Gastrocnemius medialis (tissue), 4 donors: ENCODE measurements at places on chromosomes 16 and 17. TPM values are rescaled to one million over a fixed set of nuclear protein-coding genes. Genes with fewer than 3 reads are reported as not detected.
A peak's percentile ranks its signal among the peaks of the same experiment; 100 is the strongest.

- peaks cover 37% of the 10 kb centered on the region for H3K4me1 ChIP-seq
- peak overlapping the region; percentile 79 for H3K27ac ChIP-seq
- no peak for DNase-seq
Observed at GRCh38 chr16:4529085-4530060, 9.2 kb downstream of the CDIP1 start.

- no peak for DNase-seq
- no peaks in the 10 kb centered on the region for H3K4me1 ChIP-seq
- H3K27ac ChIP-seq, result no peak overlapping the region
- H3K4me3 ChIP-seq, result no peak overlapping the region
- H3K27me3 ChIP-seq, result peaks cover 5% of the 10 kb centered on the region
Observed at GRCh38 chr17:50311112-50311460, 34.8 kb upstream of the XYLT2 start.

GRCh38 chr16:50671644-50672260 lies 9.4 kb downstream of the SNX20 start:
- H3K36me3 ChIP-seq, result no peaks in the 10 kb centered on the region
- H3K27me3 ChIP-seq, result no peaks in the 10 kb centered on the region
- no peak for DNase-seq
- H3K4me1 ChIP-seq, result peaks cover 16% of the 10 kb centered on the region

The SMIM22 gene
- not detected for total RNA-seq

DNA sequence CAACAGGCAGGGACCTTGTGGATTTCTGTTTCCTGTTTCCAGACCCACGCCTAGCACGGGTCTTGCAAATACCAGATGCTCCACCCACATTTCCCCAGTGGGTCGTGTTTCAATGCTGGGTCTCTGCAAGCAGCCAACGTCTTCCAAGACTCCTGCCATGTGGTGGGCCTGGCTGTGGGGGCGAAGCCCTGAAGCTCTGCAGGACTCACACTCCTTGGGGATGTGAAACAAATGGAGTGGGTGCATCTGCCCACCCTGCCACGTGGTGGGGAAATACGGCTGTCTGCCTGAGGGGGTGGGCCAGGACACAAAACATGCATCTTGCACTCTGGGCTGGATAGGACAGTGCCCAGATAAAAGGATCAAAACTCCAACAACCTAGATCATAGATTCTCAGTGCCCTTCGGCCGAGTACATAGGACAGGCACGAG lies 32.6 kb downstream of the FA2H start:
- H3K27me3 ChIP-seq, result peaks cover 3% of the 10 kb centered on the region
- no peaks in the 10 kb centered on the region for H3K4me1 ChIP-seq
- DNase-seq, result no peak
- H3K27ac ChIP-seq, result no peak overlapping the region
- no peak overlapping the region for H3K4me3 ChIP-seq

DNA sequence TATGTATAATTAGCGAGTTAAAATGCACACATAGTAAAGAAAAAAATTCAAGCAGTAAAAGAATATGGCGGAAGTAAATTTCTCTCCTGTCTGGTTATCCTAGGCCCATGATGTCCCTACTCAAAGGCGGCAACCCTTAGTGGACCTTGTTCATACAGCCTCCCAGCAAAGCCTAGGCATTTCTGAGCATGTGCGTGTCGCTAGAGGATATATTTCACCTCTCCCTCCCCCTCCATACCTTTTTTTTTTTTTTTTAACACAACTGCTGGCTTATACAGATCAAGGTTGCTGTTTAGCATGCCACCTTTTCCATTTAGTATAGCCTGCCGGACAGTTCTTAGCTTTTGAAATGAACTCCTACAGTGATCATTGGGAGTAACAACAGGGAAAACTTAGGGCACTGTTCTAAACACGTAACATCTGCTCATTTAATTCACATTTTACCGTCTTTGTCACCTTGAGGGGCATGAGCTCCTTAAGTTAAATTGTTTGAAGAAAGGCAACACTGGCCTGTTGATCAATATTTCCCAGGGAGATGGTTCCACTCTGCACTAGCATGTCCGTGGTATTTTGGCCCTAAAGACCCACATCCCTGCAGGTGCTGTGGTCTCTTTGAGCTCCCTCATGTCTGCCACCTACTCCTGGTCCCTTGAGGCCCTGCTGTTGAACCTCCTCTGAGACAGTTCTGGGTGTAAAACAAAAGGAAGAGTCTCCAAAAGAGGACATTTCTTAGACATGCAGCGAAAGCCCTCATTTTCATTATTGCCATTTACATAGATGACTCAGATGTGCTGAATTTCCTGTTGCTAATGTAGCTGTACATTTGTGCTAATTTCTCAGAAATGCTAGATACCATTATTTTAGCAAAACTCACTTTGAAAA lies 4.1 kb upstream of the TNFRSF13B start:
- H3K36me3 ChIP-seq, result no peaks in the 10 kb centered on the region
- DNase-seq, result no peak
- no peaks in the 10 kb centered on the region for H3K4me1 ChIP-seq
- H3K27me3 ChIP-seq, result peaks cover 4% of the 10 kb centered on the region
- no peak overlapping the region for H3K27ac ChIP-seq
- no peak overlapping the region for H3K4me3 ChIP-seq

DNA sequence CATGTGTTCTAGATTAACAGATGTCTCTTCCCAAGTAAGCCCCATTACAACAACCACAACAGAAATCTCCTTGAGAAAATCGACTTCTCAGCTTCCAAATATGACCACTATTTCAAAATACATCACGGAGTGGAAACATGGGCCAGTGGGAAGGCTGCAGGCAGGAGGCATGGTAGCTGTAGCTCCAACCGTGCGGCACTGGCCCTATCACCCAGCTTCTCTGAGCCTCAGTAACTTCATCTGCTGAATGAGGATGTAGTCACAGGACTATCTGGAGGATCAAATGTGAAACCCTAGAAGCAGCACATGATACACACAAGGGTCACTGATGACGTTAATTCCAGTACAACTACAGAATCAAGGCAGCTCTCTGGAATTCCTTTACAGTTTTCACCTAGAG lies 112.2 kb downstream of the VPS53 start:
- peak overlapping the region; percentile 78 for H3K27ac ChIP-seq
- H3K4me3 ChIP-seq, result no peak overlapping the region
- H3K27me3 ChIP-seq, result no peaks in the 10 kb centered on the region
- peak; percentile 63 for DNase-seq
- no peaks in the 10 kb centered on the region for H3K36me3 ChIP-seq
- peaks cover 17% of the 10 kb centered on the region for H3K4me1 ChIP-seq

The NOD2 gene
- total RNA-seq, result 1.4 TPM

DNA sequence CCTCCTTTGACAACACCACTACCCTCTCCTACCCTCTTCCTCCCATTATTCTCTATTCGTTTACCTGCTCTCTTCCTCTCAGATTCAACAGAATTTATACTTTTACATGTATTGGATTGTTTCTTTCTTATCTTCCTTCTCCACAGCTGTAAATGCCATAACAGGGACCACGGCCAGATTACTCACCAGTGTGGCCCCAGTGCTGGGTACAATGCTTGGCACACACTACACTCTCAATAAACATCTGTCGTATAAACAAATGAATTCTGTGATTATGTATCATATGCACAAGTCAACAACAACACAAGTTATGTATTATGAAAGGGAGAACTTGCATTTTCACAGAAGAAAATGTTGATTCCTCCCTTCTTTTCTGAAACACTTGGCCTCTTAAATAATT lies 20.0 kb downstream of the AARSD1 start:
- no peak for DNase-seq
- H3K27me3 ChIP-seq, result no peaks in the 10 kb centered on the region
- no peak overlapping the region for H3K4me3 ChIP-seq
- no peak overlapping the region for H3K27ac ChIP-seq

GRCh38 chr17:71866095-71866494 lies 254.7 kb upstream of the SOX9 start:
- no peak for DNase-seq
- H3K27ac ChIP-seq, result no peak overlapping the region
- H3K27me3 ChIP-seq, result no peaks in the 10 kb centered on the region

DNA sequence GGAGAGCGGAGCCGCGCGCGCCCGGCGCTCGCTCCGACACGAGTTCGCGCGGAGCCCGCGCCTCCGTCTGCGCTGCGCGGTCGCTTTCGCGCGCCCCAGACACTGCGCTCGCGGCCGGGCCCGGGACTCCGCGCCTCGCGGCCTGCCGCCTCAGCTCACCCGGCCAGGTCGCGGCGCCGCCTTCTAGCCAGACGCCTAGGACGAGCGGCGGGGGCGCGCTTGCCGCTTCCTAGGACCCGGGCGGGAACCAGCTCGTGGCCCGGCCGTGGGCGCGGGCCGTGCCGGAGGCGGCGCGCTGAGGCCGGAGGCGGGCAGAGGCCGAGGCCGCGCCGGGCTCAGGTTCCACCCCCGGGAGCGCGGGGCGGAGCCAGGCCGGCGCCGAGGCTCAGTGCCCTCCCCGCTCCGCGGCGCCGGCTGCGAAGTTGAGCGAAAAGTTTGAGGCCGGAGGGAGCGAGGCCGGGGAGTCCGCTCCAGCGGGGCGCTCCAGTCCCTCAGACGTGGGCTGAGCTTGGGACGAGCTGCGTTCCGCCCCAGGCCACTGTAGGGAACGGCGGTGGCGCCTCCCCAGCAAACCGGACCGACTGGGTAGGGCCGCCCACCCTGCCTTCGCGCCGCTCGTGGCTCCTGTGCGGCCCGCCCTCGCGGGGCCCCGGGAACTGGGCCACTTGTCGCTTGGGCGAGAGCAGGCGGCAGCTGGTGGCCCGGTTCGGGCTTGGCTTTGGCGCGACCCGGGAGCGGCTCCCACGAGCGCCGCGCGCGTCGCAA lies at the start of gene SPHK1:
SPHK1 (plus strand) TSS at position 388 of the 765 bp plus-strand sequence. CDS start 1,036 bp downstream, outside the sequence.
- no peaks in the 10 kb centered on the region for H3K36me3 ChIP-seq
- H3K27me3 ChIP-seq, result peaks cover 5% of the 10 kb centered on the region
- H3K4me3 ChIP-seq, result peak within 1 kb of the TSS; percentile 44
- H3K4me1 ChIP-seq, result peaks cover 29% of the 10 kb centered on the region
- H3K27ac ChIP-seq, result peak within 1 kb of the TSS; percentile 72
- DNase-seq, result peak; percentile 23

- H3K36me3 ChIP-seq, result no peaks in the 10 kb centered on the region
- H3K4me1 ChIP-seq, result peaks cover 64% of the 10 kb centered on the region
- no peaks in the 10 kb centered on the region for H3K27me3 ChIP-seq
Observed at GRCh38 chr17:29624586-29624985, 1.9 kb upstream of the CORO6 start.

GRCh38 chr16:9372934-9373890 lies 281.8 kb downstream of the HAPSTR1 start:
- H3K36me3 ChIP-seq, result no peaks in the 10 kb centered on the region
- DNase-seq, result no peak
- H3K4me3 ChIP-seq, result no peak overlapping the region
- H3K27ac ChIP-seq, result no peak overlapping the region
- H3K4me1 ChIP-seq, result no peaks in the 10 kb centered on the region

The MYO1C gene
- total RNA-seq, result 62.1 TPM

- peaks cover 25% of the 10 kb centered on the region for H3K27me3 ChIP-seq
- no peaks in the 10 kb centered on the region for H3K4me1 ChIP-seq
- no peak overlapping the region for H3K4me3 ChIP-seq
- no peak overlapping the region for H3K27ac ChIP-seq
- DNase-seq, result no peak
- H3K36me3 ChIP-seq, result no peaks in the 10 kb centered on the region
Observed at GRCh38 chr17:7139400-7139799, 24.8 kb upstream of the ASGR2 start.

DNA sequence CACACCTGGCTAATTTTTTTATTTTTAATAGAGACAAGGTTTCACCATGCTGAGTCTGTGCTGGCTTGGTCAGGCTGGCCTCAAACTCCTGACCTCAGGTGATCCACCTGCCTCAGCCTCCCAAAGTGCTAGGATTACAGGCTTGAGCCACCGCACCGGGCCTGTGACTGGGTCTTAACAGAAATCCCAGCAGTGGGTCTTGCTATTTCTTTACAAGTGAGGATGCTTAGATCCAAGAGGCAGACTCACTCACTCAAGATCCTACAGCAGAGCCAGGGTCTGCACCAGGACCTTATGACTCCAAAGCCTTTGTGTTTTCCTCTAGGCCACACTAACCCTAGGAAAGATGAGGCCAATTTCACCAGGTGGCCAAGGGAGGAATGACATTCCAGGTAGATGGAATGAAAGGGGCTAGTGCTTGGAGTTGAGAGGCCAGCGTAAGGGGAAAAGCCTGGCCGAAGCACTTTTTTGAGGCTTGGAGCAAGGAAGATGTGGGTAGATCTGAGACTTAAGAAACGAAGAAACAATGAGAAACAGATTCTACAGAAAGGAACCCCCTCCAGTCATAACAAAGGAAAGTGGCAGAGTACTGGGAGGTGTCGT lies 5.7 kb upstream of the STAT5A start:
- no peaks in the 10 kb centered on the region for H3K4me1 ChIP-seq
- H3K36me3 ChIP-seq, result no peaks in the 10 kb centered on the region
- no peaks in the 10 kb centered on the region for H3K27me3 ChIP-seq
- no peak overlapping the region for H3K4me3 ChIP-seq

DNA sequence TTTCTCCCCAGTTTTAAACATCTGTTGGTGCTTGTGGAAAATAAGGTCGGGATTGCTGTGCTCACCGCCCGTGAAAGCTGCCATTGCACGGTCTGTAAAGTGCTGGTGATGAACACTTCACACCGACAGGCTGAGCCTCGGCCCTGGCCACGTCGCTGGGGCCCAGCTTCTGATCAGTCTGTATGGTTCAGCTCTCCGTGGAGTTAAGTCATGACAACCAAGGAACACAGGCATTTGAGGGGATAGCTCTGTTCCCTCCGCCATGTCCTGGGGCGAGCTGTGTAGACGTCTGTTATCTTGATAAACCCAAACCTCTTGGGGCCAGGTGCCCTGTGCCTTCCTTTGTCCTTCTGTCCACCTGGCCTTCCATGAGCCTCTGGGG lies 110.6 kb downstream of the METRNL start:
- peaks cover 4% of the 10 kb centered on the region for H3K27me3 ChIP-seq
- H3K27ac ChIP-seq, result peak overlapping the region; percentile 61
- no peaks in the 10 kb centered on the region for H3K4me1 ChIP-seq
- H3K4me3 ChIP-seq, result no peak overlapping the region
- no peak for DNase-seq

GRCh38 chr17:64332502-64332901 lies 58.2 kb downstream of the PECAM1 start:
- peaks cover 24% of the 10 kb centered on the region for H3K4me1 ChIP-seq
- no peaks in the 10 kb centered on the region for H3K36me3 ChIP-seq
- DNase-seq, result no peak

The CDH3 gene
- not detected for total RNA-seq

The IRX3 gene
- total RNA-seq, result 40.6 TPM

The NPIPB9 gene
- total RNA-seq, result not detected

- H3K27me3 ChIP-seq, result no peaks in the 10 kb centered on the region
- no peak overlapping the region for H3K4me3 ChIP-seq
Observed at GRCh38 chr16:73743665-73744496, 552.7 kb upstream of the PSMD7 start.

DNA sequence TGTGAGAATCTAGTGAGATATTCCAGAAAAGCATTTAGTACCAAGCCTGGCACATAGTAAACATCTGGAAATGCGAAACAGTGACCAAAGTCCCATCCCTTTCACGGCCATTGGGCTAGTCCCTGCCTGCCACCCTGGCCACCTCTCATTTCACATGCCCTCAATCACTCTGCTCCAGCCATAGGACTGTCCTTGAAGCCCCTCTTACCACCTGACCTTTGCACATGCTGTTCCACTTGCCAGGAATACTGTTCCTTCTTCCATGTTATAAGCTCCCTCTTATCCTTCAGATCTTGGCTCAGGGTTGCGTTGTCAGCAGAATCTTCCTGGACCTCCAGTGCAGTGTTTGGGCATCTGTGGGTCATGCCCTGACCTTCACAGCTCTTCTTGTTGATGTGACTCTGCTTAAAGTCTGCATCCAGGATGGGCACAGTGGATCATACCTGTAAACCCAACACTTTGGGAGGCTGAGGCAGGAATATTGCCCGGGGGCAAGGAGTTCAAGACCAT lies 2.1 kb downstream of the MYO15A start:
- H3K36me3 ChIP-seq, result no peaks in the 10 kb centered on the region
- H3K4me1 ChIP-seq, result no peaks in the 10 kb centered on the region
- no peaks in the 10 kb centered on the region for H3K27me3 ChIP-seq
- H3K4me3 ChIP-seq, result no peak overlapping the region
- no peak for DNase-seq
- H3K27ac ChIP-seq, result no peak overlapping the region
